PC-3 (cell line): ENCODE measurements at places on chromosomes 7 and 10. TPM values are rescaled to one million over a fixed set of nuclear protein-coding genes. Genes with fewer than 3 reads are reported as not detected.
A peak's percentile ranks its signal among the peaks of the same experiment; 100 is the strongest.

Gene ADCYAP1R1
- total RNA-seq = not detected in 2 replicates

Gene LRRC17
- 0.11 TPM in 1 of 2 replicates, not detected in the other for total RNA-seq

Gene EDRF1
- 16.0 and 17.7 TPM in 2 replicates for total RNA-seq

Gene GNG11
- 3.0 and 4.4 TPM in 2 replicates for total RNA-seq

Gene SLC39A12
- total RNA-seq = not detected in 2 replicates

Gene SLC18A2
- not detected in 2 replicates for total RNA-seq

Gene ITIH5
- total RNA-seq = not detected in 2 replicates

Gene OPN1SW
- not detected in 2 replicates for total RNA-seq

Gene SFTPA1
- not detected in 2 replicates for total RNA-seq

Gene TAS2R41
- total RNA-seq = not detected in 2 replicates

Gene SFTPD
- not detected in 2 replicates for total RNA-seq

Gene CC2D2B
- not detected in 2 replicates for total RNA-seq

Gene CALML5
- not detected in 2 replicates for total RNA-seq

Gene GIMAP5
- not detected in 2 replicates for total RNA-seq

- no peak overlapping the region for H3K27ac ChIP-seq
- H3K36me3 ChIP-seq = no peaks in the 10 kb centered on the region
- H3K4me1 ChIP-seq = no peaks in the 10 kb centered on the region
- H3K27me3 ChIP-seq = peaks cover 81% of the 10 kb centered on the region
- DNase-seq = no peak
Observed at GRCh38 chr10:78377356-78377755, 343.7 kb downstream of the RPS24 start.

DNA sequence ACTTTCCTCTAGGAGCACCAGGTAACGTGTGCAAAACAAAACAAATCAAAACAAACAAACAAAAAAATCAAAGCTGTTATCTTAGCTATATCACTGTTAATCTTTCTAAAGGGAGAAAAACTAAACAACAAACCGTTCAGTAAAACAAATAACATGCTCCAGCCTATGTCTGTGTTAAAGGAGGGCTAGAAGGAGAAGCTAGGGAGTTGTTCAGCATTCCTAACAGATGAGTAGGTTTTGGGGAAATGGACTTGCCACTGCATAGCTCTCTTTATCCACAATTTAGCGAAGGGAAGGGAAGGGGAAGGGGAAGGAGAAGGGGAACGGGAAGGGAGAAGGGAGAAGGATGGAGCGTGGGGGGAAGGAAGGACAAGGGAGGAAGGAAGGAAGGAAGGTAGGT is 134.2 kb upstream of the AKR1E2 start:
- H3K27me3 ChIP-seq = no peaks in the 10 kb centered on the region
- H3K27ac ChIP-seq = peak overlapping the region; percentile 100
- H3K4me3 ChIP-seq = no peak overlapping the region
- H3K36me3 ChIP-seq = no peaks in the 10 kb centered on the region

- no peaks in the 10 kb centered on the region for H3K36me3 ChIP-seq
- H3K27ac ChIP-seq = no peak overlapping the region
- H3K27me3 ChIP-seq = no peaks in the 10 kb centered on the region
- no peak overlapping the region for H3K4me3 ChIP-seq
- H3K4me1 ChIP-seq = peaks cover 4% of the 10 kb centered on the region; the same call in 1 of the 2 replicates
- DNase-seq = no peak
Observed at GRCh38 chr7:151008511-151009323, 15.6 kb downstream of the ATG9B start.

DNA sequence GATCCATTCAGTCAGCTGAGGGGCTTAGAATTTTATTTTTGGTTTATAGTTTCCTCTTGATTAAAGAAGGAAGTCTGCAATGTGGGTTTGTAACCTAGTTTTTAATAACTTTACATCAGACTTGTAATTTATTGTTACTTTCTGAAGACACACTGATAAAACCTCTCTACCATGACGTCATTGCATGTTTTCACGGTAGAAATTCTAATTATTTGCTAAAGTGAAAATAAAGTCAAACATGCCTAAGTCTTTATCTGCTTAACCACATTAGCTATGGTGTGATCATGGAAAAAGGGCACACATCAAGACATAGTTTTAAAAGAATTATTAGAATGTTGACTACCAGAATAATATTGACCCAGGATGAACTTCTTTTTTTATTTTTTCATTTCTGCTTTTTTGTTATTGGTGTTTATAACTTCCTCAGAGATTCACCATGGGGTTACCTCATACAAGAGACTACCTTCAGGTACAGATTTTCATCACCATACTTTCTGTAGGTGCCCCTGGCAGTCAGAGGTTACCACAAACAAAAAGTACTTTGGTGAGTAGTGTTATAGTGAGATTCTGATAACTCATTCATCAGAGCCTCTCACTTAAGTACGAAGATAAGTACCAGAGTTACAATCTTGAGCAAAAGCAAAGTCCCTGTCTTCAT is 7.0 kb upstream of the PANK1 start:
- H3K27me3 ChIP-seq = no peaks in the 10 kb centered on the region
- H3K27ac ChIP-seq = no peak overlapping the region
- peaks cover 3% of the 10 kb centered on the region; the same call in 1 of the 2 replicates for H3K4me1 ChIP-seq
- no peak overlapping the region for H3K4me3 ChIP-seq

DNA sequence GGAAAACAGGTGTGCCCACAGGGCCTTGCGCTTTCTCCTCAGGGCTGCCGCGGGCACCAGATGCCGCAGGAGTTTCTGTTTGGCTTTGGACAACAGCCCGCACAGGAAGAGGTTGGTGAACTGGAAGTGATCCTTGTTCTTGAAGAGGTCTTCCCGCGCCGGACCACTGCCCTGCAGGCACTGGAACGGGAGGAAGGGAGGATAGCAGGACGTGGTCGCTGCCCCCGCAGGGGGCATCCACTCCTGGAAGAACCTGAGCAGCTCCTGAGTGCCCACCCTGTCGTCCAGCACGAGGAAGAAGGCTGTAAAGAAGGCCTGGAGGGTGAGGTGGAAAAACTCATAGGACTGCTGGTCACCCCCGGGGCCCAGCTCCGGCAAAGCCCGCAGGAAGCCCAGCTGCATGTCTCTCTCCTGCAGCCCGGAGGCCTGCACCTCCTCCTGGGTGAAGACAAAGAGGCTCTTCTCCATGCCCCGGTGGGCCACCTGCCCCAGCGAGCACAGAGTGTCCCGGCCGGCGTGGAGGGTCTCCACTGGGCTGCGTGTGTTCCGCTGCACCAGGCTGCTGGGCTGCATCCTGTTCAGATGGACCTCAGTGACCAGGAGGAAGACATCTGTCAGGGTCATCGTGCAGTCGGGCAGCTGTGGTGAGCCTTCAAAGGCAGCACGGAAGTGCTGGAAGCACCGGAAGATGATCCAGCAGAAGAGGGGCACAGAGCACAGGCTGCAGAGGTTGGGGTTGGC is 26.9 kb downstream of the NOD1 start:
- H3K27me3 ChIP-seq = no peaks in the 10 kb centered on the region
- no peak for DNase-seq
- H3K27ac ChIP-seq = no peak overlapping the region
- no peak overlapping the region for H3K4me3 ChIP-seq
- H3K4me1 ChIP-seq = no peaks in the 10 kb centered on the region

- DNase-seq = no peak
- H3K36me3 ChIP-seq = 0 out of 2 replicates have a peak, but pooled peaks cover 5% of the 10 kb centered on the region
- H3K4me3 ChIP-seq = no peak overlapping the region
- peaks cover 5% of the 10 kb centered on the region for H3K4me1 ChIP-seq
Observed at GRCh38 chr7:2597273-2597640, 34.5 kb upstream of the TTYH3 start.

DNA sequence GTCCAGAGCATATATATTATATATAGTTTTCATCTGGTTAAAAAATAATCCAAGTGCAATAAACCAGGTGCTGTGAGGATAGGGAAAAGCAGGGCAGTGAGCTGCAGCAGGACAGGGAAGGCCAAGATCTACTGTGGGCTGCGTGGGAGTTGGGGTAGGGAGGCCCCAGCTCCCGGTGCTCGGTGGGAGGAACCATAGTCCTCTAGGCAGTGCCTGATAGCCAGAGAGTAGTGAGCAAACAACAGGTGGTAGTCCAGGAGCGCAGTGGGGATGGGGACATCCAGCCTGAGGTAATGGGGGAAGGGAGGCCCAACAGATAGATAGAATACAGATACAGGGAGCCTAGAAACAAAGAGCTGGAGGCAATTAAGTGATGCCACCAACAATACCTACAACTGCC is 4.1 kb upstream of the BMPR1A start:
- no peak overlapping the region for H3K27ac ChIP-seq
- no peaks in the 10 kb centered on the region for H3K36me3 ChIP-seq
- H3K4me3 ChIP-seq = no peak overlapping the region
- H3K4me1 ChIP-seq = peaks cover 3% of the 10 kb centered on the region; the same call in 1 of the 2 replicates
- no peak for DNase-seq

DNA sequence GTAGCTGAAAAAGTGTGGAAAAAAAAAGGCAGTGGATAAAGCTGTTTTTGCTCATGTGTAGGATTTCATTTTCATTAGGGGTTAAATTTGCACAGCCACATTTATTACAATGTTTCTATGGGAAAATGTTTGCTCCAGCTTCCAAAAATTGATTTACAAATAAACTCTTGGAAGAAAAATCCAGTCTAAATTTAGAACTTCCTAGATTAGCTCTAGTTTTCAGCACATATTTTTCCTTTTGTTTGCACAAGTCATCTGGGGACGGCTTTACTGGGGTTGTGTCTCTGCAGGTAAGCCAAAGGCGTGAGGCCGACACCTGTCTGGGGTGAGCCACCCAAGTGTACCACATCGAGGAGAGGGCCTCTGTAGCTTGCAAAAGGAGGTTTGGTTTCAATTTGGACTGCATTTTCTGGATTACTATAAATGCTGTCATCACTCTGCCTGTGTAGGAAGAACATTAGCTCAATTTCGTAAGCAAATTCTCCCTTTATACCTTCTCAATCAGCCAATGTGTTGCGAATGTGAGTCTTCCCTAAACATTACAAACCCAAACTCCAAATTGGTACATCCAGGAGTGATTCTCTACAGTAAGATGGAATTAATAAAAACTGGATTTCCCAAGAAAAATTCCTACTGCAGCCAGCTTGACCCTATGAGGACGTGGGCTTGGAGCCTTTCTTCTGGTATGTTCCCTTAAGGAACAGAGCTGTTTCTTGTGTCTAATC is 89.5 kb upstream of the ZNF438 start:
- H3K27ac ChIP-seq = no peak overlapping the region
- no peak for DNase-seq
- H3K36me3 ChIP-seq = no peaks in the 10 kb centered on the region
- H3K27me3 ChIP-seq = no peaks in the 10 kb centered on the region
- no peaks in the 10 kb centered on the region for H3K4me1 ChIP-seq

DNA sequence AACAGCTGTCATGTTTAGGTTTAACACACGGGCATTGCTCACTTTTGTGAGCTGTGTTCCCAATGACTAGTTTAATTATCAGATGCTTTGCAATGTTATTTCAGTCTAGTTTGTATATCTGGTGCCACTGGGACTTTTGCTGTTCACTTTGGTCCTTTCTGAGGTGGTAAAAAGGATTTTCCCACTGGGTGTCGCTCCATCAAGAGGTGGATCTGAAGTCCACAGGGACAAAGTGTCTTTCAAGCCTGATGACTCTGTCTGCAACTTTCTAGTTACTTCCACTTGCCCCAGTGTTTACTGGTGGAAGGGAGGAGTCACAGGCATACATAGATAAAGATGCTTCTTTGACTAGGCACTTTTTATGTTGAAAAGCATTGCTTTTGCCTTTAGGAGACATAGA is 242.2 kb downstream of the HGF start:
- no peak overlapping the region for H3K4me3 ChIP-seq
- H3K36me3 ChIP-seq = no peaks in the 10 kb centered on the region
- no peak overlapping the region for H3K27ac ChIP-seq
- no peaks in the 10 kb centered on the region for H3K27me3 ChIP-seq
- DNase-seq = peak; percentile 42

DNA sequence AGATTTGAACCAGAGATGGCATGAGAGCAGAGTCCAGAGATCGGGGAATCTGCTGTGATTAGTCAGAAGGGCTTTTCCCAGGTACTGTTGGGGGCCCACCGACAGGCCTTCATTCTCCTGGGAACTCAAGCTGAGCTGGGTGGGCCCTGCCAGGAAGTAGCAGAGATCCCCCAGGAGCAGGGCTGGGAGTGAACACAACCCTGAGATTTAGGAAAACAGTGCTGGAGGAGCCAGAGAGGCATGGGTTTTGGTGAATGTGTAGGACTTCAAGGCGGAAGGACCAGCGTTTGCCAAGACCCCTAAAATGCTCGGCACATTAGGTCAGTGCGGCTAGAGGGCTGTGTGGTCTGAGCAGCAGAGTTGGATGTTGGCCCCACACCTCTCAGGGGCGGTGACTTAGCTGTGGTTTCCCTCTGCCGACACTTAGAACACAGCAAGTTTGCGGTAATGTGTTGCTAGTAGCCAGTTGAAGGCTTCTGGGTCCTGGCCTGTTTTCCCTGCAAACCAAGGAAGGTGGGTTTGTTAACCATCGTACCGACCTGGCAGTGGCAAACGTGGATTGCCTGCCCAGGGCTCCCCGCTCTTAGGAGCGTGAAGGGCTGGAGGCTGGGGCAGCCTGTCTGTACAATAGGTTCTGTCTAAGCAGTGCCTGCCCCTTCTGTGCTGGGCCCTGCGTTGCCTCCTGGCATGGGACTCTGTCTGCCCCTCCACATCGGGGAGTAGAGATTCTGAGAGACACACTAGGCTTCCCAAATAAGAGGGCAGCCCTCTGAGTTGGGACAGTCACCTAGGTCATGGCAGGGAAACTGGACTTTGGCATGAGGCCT is 14.0 kb downstream of the NACAD start:
- H3K27ac ChIP-seq = no peak overlapping the region
- no peaks in the 10 kb centered on the region for H3K27me3 ChIP-seq
- no peak overlapping the region for H3K4me3 ChIP-seq
- H3K36me3 ChIP-seq = peaks cover 3% of the 10 kb centered on the region; the same call in 1 of the 2 replicates

GRCh38 chr10:110069502-110069982 is 61.8 kb downstream of the ADD3 start:
- no peak for DNase-seq
- peaks cover 7% of the 10 kb centered on the region; the same call in 1 of the 2 replicates for H3K4me1 ChIP-seq
- no peak overlapping the region for H3K27ac ChIP-seq
- no peaks in the 10 kb centered on the region for H3K27me3 ChIP-seq
- H3K36me3 ChIP-seq = no peaks in the 10 kb centered on the region

- H3K36me3 ChIP-seq = peaks cover 7% of the 10 kb centered on the region
- no peaks in the 10 kb centered on the region for H3K27me3 ChIP-seq
- peaks cover 11% of the 10 kb centered on the region; the same call in 1 of the 2 replicates for H3K4me1 ChIP-seq
- DNase-seq = no peak
- no peak overlapping the region for H3K27ac ChIP-seq
Observed at GRCh38 chr10:26730552-26730951, 33.1 kb downstream of the PDSS1 start.

DNA sequence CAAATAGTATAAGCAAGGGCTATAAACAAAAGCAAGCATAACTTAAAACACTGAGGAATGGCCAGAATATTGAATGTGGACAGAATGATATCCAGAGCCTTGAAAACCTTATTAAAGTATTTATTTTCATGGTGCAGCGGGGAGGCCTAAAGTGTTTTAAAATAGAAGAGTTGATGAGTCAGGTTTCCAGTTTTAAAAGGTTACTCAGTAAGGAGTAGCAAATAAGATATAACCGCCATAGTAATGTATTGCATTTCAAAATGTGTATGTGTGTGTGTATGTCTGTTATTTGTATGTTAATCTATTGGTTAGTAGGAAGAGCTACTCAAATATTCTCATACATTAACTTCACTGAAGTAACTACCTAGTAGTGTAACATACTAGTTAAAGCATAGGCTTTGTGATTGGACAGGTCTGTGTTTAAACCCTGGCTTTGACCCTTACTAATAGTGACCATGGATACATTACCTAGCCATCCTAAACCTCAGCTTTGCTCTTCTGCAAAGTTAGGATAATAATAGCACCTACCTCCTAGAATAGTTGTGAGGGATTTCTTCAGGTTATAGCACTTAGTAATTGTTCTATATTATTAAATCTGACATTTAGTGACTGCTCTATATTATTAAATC is 16.9 kb downstream of the CUTC start:
- peaks cover 2% of the 10 kb centered on the region; the same call in 1 of the 2 replicates for H3K4me1 ChIP-seq
- no peak for DNase-seq
- H3K36me3 ChIP-seq = peaks cover 11% of the 10 kb centered on the region

GRCh38 chr7:37781156-37781555 is 67.2 kb upstream of the NME8 start:
- H3K27me3 ChIP-seq = no peaks in the 10 kb centered on the region
- no peaks in the 10 kb centered on the region for H3K4me1 ChIP-seq
- no peak overlapping the region for H3K4me3 ChIP-seq
- H3K27ac ChIP-seq = no peak overlapping the region
- no peaks in the 10 kb centered on the region for H3K36me3 ChIP-seq
